ENCODE measurements at places on chromosomes 5 and 9. TPM values are rescaled to one million over a fixed set of nuclear protein-coding genes. Genes with fewer than 3 reads are reported as not detected.

ZFP37 gene
- 0.80 TPM for total RNA-seq

- H3K4me1 ChIP-seq = no peaks in the 10 kb centered on the region
- no peak overlapping the region for H3K27ac ChIP-seq
- no peaks in the 10 kb centered on the region for H3K27me3 ChIP-seq
- DNase-seq = no peak
- no peak overlapping the region for H3K4me3 ChIP-seq
Observed at GRCh38 chr9:4691795-4692194, 12.4 kb downstream of the CDC37L1 start.

DNA sequence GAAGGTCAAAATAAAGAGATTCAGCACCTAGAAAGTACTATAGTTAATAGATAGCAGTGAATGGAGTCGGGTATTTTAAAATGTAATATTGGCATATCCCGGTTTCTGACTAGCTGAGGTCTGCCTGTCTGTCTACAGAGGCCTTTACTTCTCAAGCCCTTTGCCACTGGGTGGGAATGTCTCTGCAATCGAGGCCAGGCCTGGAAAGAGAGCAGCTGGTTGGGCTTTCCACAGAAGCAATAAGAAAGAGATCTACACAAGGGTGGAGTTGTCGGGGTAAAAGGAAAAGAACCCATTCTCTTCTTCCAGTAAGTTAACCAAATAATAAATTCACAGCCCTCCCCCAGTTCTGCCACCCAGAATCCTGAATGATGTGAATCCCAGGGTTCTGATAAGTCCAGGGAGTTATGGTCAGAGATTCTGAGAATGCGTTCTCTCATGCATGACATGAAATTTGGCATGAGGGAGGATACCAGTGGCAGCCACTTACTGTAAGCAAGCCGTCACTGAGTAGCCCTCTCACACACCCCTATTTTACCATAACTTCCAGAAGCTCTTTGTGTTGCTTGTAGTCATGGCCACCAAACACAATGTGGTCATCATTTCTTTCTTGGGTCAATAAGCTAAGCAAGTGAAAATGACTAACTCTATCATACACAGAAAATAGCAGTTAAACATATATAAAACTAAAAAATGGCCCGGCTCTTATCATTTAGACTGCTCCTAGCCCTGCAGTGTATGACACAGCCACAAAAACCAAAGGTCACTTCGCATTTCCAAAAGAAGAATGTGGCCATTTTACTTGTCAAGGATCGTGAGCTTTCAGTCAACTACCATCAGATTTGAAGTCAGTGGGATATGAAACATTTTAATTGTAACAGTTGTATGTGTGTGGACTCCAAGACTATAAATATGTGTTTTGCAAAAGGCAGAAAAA lies 185.0 kb downstream of the GLIS3 start:
- DNase-seq = no peak
- H3K4me3 ChIP-seq = no peak overlapping the region
- H3K4me1 ChIP-seq = peaks cover 19% of the 10 kb centered on the region
- H3K27me3 ChIP-seq = no peaks in the 10 kb centered on the region

- no peaks in the 10 kb centered on the region for H3K36me3 ChIP-seq
- peak overlapping the region; percentile 45 for H3K27ac ChIP-seq
- no peak overlapping the region for H3K4me3 ChIP-seq
Observed at GRCh38 chr9:134339183-134339806, 13.0 kb downstream of the RXRA start.
